ENCODE measurements at places on chromosomes 2 and 18. TPM values are rescaled to one million over a fixed set of nuclear protein-coding genes. Genes with fewer than 3 reads are reported as not detected.

Gene KCNG3
- total RNA-seq: not detected

Gene HS6ST1
- total RNA-seq: 12.5 TPM

Gene DNAH7
- 0.37 TPM for total RNA-seq

GRCh38 chr2:16031848-16032159 lies 91.5 kb downstream of the MYCN start:
- no peak for DNase-seq

DNA sequence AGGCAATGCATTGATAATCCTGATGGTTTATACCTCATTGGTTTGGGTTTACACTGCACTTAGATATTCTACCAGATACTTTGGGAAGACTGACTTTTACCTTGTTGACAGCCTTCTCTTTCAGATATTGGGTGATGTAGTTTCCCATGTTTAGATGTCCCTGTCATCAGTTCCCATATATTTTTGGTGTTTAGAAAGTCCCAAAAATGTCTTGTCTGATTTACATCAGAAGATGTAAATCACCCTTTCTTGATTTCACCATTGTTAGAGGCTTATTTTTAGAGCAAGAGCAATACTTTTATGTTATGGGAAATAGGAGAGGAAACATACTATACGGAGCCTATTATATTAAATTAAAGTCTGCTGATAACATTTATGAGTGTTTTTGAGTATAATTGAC lies 14.4 kb upstream of the CCDC102B start:
- no peak for DNase-seq

Data from T-helper 17 cell (primary cell).